ENCODE measurements at places on chromosomes 2 and 18.

- DNase-seq, result no peak
These were observed 10.8 kb downstream of the GLS start for GRCh38 chr2:190891372-190891771.

- no peak for DNase-seq
These were observed 10.0 kb downstream of the DDX1 start for GRCh38 chr2:15601681-15602080.

GRCh38 chr2:149745396-149746230 is 158.0 kb upstream of the MMADHC start:
- DNase-seq, result no peak

DNA sequence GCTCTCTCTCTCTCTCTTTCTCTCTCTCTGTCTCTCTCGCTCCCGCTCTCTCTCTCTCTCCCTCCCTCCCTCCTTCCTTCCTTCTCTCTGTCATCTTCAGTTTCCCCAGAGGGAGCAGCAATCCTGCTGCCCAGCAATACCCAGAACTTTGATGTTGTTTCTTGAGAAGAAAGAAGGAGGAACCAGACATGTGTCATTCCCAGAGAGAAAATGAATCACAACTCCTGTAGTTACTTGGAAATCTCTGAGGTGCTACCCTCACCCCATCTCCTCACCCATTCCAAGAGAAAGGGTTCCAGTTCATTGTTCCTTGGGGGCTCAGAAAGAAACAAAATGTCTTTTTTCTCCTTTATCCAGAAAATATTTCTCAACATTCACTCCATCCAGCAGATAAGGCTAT is 449.1 kb downstream of the TNS1 start:
- no peak for DNase-seq

GRCh38 chr18:77899972-77900754 is 650.5 kb downstream of the GALR1 start:
- DNase-seq, result no peak

- DNase-seq, result no peak
These were observed 4.8 kb upstream of the KCNG2 start for GRCh38 chr18:79792988-79793355.

- DNase-seq, result peak; percentile 31
These were observed 274.6 kb downstream of the LRATD1 start for GRCh38 chr2:14907014-14907612.
